ENCODE measurements at places on chromosomes 7 and 10.

DNA sequence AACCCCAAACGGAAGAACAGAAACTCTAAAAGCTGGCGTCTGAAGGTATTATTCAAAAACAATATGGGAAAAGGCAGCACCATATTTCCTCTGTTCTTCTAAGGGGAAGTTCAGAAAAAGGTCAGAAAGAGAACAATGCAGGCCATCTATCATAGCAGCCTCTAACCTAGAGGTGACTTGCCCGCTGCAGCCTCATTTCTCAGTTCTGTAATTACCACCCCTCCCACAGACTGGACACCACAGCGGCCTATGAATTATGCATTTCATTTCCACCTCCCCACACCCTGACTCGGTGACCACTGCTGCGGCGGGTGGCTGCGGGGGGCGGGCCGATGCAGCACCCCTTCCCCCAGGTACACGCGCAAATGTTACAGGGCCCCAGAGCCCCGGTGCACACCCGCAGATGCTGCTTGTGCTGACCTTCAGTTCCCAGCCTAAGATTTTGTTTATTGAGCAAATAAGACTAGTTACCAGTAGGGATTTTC lies 125.5 kb downstream of the CLEC2L start:
- DNase-seq = no peak

GRCh38 chr7:34655384-34655783 lies 2.6 kb upstream of the NPSR1 start:
- DNase-seq = no peak

DNA sequence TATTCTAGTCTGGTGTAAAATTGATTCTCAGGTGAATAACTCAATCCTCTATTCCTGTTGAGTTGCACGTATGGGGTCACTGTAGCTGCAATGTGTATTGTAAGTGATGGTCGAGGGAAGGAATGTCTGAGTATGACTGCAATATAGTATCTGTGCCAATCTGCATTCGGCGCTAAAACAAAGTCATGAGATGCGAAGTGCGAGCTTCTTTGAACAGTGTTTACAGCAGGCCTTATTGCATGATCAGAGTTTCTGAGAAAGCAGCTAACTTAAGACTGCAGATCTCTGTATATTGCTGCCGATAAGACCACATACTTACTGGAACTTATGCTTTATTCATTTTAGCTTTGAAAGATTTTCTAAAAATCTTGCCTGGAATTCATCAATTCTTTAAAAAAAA lies 341.7 kb upstream of the BMPER start:
- DNase-seq = no peak

- DNase-seq = no peak
These were observed 3.7 kb downstream of the MEOX2 start for GRCh38 chr7:15682751-15683245.

DNA sequence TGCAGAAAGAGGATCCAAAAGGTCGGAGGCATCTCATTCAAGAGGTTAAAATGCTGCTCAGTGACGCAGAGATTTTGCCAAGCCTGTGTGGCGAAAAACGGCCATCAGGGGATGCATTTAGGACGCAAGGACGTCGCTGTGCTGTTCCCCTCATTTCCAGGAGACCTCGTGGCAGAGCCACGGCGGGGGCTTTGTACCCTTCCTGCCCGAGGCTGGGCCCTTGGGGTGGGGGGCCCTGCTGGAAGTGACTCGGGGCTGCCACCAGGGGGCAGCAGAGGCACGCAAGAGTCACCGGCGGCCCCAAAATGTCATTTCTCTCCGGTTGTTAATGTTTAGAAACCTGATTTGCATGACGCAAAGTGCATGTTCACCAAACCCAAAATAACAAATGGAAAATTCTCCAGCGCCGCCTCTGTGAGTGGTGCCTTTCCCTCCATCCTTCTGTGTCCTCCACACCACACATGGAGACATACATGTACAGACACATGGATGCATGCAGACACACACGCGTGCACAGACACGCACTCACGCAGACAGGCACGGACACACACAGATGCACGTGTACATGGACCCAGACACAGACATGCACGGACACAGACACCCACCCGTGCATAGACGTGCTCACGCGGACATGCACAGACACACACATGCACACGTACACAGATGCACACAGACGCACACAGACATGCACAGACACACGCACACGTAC lies 51.0 kb upstream of the NKX6-2 start:
- no peak for DNase-seq

DNA sequence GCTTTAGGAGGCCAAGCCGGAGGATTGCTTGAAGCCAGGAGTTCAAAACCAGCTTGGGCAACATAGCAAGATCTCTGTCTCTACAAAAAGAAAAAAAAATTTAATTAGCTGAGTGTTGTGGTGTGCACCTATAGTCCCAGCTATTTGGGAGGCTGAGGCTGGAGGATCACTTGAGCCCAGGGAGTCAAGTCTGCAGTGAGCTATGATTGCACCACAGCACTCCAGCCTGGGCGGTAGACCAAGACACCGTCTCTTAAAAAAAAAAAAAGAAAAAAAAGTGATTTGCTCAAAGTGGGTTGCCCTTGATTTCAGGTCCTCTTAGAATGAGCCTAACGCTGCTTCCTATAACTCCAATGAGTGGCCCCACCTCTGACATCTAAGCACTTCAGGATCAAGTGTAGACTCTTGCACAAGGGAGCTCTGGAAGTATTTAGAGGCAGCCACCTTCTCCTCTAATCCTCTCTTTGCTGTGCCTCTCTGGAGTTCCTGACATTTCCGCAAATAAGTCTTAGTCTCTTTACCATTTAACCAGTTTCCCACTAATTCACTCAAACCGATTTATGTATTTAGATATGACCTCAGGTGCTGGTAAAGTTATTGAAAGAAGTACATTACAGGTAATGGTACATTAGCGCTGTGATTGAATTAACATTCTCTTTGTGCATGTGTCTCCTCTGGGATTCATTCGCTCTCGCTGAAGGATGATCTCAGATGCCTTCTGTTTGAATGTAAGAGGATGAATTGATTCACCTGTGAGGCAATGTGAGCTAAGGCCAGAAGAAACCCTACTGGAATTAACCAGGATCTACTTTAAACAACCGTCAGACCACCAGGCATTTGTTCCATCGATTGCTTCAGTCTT lies 60.8 kb upstream of the CELF2 start:
- no peak for DNase-seq

- DNase-seq = no peak
These were observed 69.7 kb downstream of the MLLT10 start for GRCh38 chr10:21603721-21604120.

Measured in fibroblast of skin of right quadriceps (primary cell).